ENCODE measurements at places on chromosomes 3 and 15. TPM values are rescaled to one million over a fixed set of nuclear protein-coding genes. Genes with fewer than 3 reads are reported as not detected.
A peak's percentile ranks its signal among the peaks of the same experiment; 100 is the strongest.

DNA sequence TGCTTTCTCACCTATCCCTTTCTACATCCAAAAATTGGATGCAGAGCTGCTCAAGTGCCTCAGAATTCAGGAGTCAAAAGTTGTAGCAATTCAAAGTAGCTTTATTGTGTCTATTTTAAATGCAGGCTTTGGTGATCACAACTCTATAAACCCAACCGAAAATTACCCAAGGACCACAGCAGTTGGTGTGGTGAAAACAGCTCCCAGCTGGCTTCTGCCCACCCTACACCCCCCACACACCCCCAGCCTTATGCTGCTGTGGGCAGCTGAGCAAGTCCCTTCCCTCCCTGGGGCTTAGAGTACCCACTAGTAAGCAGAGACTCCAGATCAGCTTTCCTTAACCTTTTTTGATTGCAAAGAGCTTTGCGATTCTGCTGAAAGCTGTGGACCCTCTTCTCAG, 5.8 kb upstream of the HES1 start:
- H3K27me3 ChIP-seq, result no peaks in the 10 kb centered on the region
- H3K4me1 ChIP-seq, result peaks cover 15% of the 10 kb centered on the region
- no peak overlapping the region for H3K4me3 ChIP-seq
- peak overlapping the region; percentile 99 for H3K27ac ChIP-seq
- DNase-seq, result no peak

Gene TRPM1
- not detected for total RNA-seq

Gene FRMD5
- total RNA-seq, result not detected

- DNase-seq, result no peak
- H3K4me3 ChIP-seq, result no peak overlapping the region
- H3K27ac ChIP-seq, result no peak overlapping the region
- no peaks in the 10 kb centered on the region for H3K4me1 ChIP-seq
- peaks cover 12% of the 10 kb centered on the region for H3K36me3 ChIP-seq
- H3K27me3 ChIP-seq, result no peaks in the 10 kb centered on the region
These were observed 41.4 kb downstream of the SACM1L start for GRCh38 chr3:45730409-45731154.

Gene CLEC3B
- total RNA-seq, result 55.7 TPM

- no peaks in the 10 kb centered on the region for H3K27me3 ChIP-seq
- H3K36me3 ChIP-seq, result no peaks in the 10 kb centered on the region
- DNase-seq, result no peak
- H3K27ac ChIP-seq, result no peak overlapping the region
These were observed 817.0 kb downstream of the TUSC7 start for GRCh38 chr3:117526470-117527079.

Gene MEX3B
- total RNA-seq, result 2.3 TPM

- H3K27ac ChIP-seq, result no peak overlapping the region
- no peaks in the 10 kb centered on the region for H3K4me1 ChIP-seq
- H3K36me3 ChIP-seq, result no peaks in the 10 kb centered on the region
- H3K27me3 ChIP-seq, result no peaks in the 10 kb centered on the region
- no peak overlapping the region for H3K4me3 ChIP-seq
These were observed 24.3 kb upstream of the KPNA1 start for GRCh38 chr3:122538956-122539490.

DNA sequence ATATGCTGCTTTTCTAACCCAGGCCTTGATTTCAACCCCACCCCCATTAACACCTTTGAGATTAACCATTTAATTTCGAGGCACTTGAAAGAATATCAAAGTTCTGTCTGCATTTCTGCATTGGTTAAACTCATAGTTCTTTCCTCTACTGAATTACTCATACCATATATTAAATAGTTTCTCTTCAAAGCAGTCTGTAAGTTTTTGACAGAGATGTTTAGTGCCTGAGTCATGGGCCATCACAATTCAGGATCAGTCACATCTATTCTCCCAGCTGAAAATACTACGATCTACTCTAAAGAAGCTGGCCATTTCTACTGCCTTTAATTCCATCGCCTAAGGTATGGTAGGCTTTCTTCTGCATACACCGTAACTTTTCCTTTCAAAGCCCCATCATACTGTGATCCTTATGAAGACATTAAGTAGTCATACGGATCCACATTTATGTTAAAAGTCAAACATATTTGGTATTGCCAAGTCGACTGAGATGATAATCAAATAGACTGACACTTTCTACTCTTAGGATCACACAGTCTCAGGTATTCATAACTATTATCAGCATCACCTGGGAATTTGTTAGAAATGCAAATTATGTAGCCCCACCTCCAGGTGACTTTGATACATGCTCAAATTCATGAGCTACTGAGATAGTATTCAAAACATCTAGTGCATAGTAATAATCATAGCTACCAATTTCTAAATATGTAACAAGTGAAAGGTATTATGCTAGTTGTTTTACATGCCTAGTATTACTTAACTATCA, 489.4 kb upstream of the IL12A start:
- H3K4me1 ChIP-seq, result no peaks in the 10 kb centered on the region
- DNase-seq, result no peak
- H3K4me3 ChIP-seq, result no peak overlapping the region
- H3K27me3 ChIP-seq, result no peaks in the 10 kb centered on the region

Gene SPTBN5
- total RNA-seq, result 2.3 TPM

- no peak overlapping the region for H3K4me3 ChIP-seq
- no peak for DNase-seq
- H3K36me3 ChIP-seq, result no peaks in the 10 kb centered on the region
- no peaks in the 10 kb centered on the region for H3K4me1 ChIP-seq
- no peak overlapping the region for H3K27ac ChIP-seq
- H3K27me3 ChIP-seq, result no peaks in the 10 kb centered on the region
These were observed 42.7 kb downstream of the METTL6 start for GRCh38 chr3:15384510-15385237.

DNA sequence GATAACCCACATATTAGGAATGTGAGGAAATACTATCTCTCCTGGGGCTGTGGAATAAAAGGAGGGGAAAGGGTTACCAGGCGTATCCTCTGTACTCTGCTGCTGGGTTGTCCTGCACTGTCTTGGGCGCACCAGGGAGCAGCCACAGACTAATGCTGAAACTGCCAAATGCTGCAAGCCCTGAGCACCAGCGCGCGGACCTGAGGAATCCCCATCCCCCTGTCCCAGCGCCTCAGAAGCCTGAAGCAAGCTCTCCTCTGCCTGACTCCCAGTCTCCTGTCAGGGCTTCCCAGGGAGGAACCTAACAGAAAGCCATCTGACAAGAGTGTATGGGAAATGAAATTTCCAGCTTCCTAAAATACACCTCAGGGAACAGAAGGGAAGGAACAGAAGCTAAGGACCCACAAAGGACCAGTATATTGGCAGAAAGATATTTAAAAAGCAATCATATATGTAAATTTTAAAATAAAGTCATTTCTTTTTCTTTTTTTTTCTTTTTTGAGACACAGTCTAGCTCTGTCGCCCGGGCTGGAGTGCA, 158.3 kb upstream of the C2CD4B start:
- no peaks in the 10 kb centered on the region for H3K36me3 ChIP-seq
- no peaks in the 10 kb centered on the region for H3K4me1 ChIP-seq
- no peak overlapping the region for H3K27ac ChIP-seq

- no peak overlapping the region for H3K27ac ChIP-seq
- DNase-seq, result no peak
- no peaks in the 10 kb centered on the region for H3K36me3 ChIP-seq
- H3K4me1 ChIP-seq, result no peaks in the 10 kb centered on the region
- H3K4me3 ChIP-seq, result no peak overlapping the region
- no peaks in the 10 kb centered on the region for H3K27me3 ChIP-seq
These were observed 30.6 kb downstream of the CCDC14 start for GRCh38 chr3:123930445-123930844.

GRCh38 chr15:55856506-55857164, 113.7 kb upstream of the PRTG start:
- no peak overlapping the region for H3K27ac ChIP-seq
- no peak for DNase-seq
- H3K4me3 ChIP-seq, result no peak overlapping the region
- H3K36me3 ChIP-seq, result peaks cover 5% of the 10 kb centered on the region

DNA sequence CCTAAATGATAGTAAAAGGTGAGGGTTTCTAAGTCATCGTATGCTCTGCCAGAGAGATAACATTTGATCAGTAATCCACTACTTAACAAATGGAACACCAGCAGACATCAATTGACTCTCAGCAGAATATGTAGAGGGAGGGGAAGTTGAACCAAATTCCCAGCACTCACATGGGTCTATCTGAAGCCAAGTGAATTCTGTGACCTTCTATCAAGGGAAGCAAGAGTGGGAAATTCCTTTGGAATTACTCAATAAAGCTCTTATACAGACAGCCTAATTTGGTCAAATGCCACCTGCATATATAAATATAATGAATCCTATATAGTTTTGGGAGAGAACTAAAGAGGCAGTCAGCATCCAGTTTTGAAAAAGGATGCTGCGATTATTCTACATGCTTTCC, 15.8 kb upstream of the KCNMB2 start:
- no peak overlapping the region for H3K4me3 ChIP-seq
- no peaks in the 10 kb centered on the region for H3K4me1 ChIP-seq
- no peaks in the 10 kb centered on the region for H3K36me3 ChIP-seq
- H3K27me3 ChIP-seq, result no peaks in the 10 kb centered on the region
- no peak for DNase-seq
- no peak overlapping the region for H3K27ac ChIP-seq

Data from breast epithelium (tissue), 4 donors.